ENCODE measurements at places on chromosomes 6 and 20. TPM values are rescaled to one million over a fixed set of nuclear protein-coding genes. Genes with fewer than 3 reads are reported as not detected.

Gene MCHR2
- not detected for total RNA-seq

Gene RWDD2A
- total RNA-seq, result 6.2 TPM

Gene SCUBE3
- 0.16 TPM for total RNA-seq

Gene TRIM38
- total RNA-seq, result 7.5 TPM

Gene CLVS2
- not detected for total RNA-seq
